ENCODE measurements at places on chromosomes 1 and 21. TPM values are rescaled to one million over a fixed set of nuclear protein-coding genes. Genes with fewer than 3 reads are reported as not detected.

MYCL gene
- 11.6 TPM for total RNA-seq

DNA sequence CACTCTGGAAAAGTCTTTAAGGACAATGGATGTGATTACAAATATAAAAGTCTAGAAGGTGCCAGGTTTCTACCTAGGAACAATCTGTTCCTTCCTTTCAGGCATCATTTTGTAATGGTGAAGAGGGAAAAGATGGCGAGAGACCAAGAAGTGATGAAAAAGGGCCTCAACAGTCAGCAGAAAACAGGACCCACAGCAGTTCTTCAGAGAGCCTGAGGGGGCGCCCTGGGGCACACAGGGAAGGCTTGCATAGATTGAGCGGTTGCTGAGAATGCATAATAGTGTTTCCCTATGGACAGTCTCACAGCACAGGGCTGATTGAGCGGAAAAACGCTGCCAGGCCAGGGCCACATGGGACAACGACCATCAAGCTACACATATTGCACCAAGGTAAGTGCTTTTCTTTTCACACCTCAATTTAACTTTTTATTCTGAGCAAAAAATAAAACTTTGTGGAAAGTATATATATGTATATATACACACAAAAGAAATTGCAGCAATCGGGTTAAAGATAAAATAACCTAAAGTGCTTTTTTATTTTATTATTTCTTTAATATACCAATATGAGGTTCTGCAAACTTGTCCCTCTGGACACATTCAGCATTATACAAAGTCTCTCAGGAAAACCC is 3.1 kb upstream of the YRDC start:
- DNase-seq: peak; percentile 88

DNA sequence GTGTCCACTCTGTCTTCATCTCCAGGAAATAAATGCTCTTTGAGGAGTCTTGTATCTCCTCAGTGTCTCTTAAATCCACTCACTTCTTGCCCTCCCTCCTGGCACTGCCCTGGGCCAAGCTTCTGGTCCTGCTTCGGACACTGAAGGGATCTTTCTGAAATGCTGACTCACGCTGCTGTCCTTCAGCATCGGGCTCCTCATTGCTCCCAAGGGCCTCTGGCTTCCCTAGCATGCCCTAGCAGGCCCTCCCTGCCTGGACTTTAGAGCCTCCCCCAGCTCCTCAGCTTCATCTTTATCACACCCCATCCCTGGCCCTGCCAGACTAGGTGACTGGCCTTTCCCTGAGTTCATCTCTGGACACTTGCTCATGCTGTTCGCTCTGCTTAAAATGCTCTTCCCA is 96.6 kb downstream of the FOXD2 start:
- no peak for DNase-seq

DNA sequence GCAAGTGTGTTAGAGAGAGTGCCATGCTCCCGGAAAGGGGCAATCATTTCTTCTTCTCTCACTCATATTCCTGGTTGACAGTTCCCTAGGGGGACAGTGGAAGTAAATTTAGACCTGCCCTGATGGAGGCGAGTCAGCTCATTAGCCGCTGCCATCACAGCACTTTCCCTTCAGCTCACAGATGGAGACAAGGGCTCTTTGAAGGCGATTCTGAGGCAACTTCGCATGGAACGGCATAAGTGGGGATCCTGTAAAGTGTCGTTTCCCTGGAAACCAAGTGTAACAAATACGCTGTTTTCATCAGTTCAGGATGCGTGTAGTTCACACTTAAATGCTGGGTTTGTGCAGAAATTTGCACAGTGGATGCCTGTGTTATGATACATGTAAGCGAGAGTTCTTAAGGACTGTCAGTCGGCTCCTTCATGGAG is 114.5 kb upstream of the TMPRSS15 start:
- no peak for DNase-seq

MAEL gene
- not detected for total RNA-seq

DNA sequence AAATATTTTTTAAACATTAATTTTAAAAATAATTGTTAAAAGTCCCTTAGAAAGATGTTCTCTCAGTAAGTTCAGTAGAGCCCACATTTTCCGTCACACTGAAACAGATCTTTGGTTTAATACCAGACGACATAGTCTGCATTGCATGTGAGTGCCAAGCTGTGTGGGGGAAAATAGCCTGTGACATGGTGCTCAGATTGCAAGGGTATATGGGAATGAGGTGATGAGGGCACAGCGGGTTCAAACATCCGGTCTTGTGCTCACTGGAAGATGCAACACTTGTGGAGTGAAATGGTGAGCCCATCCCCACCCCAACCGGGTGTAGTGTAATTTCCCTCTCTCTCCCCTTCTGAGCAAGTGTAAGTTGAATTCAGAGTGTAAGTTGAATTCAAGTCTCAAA is 114.3 kb downstream of the PEX14 start:
- DNase-seq: no peak
